ENCODE measurements at places on chromosomes 3 and 15.

- DNase-seq = no peak
These were observed 219.3 kb downstream of the EBLN2 start for GRCh38 chr3:73280746-73281145.

DNA sequence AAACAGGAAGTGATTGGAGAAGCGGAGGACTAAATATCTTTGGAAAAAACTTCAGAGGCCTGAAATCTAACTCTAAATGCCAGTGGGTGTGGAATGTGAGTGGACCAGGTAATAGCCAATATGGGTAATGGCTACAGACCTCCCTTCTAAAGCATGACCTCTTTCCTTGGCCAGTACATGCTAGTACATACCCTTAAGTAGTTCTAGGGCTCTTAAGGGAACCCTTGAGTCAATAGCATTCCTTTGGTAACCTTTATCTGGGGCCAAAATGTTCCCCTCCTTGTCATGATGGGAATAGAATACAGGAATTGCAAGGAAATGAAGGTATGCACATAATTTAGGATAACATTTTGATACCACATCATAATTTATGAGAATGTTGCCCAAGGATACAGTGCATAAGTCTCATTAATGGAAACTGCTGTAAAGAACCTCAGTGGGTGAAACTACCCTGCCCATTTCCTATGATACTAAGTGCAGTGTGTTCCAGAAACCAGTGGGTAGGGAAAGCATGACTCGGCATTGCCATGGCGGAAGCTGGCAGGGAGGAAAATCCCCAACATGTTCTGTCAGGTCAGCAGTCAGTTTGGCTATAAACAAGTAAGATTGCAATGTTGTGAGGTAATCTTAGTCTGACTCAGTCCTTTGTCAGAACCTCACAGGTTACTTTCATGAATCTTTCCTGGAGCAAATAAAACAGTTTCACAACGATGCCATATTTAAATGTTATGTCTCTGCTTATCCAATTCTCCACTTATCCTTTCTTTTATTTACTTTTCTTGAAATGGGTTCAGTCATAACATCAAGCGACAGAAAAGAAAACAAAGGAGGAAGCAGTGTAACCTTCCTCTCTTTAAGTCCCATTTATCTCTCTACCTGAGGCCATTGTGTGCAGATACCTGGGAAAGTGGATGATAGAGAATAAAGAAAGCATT, 23.5 kb upstream of the RAP2B start:
- peak; percentile 70 for DNase-seq

GRCh38 chr3:146026547-146026946, 134.4 kb downstream of the PLOD2 start:
- no peak for DNase-seq

DNA sequence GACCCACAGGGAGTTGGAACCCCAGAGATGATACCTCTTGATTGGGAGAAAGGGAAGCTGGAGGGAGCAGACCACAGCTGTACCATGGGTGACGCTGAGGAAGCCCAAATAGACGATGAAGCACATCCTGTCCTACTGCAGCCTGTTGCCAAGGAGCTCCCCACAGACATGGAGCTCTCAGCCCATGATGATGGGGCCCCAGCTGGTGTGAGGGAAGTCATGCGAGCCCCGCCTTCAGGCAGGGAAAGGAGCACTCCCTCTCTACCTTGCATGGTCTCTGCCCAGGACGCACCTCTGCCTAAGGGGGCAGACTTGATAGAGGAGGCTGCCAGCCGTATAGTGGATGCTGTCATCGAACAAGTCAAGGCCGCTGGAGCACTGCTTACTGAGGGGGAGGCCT, 201.1 kb downstream of the AKAP13 start:
- peak; percentile 62 for DNase-seq

DNA sequence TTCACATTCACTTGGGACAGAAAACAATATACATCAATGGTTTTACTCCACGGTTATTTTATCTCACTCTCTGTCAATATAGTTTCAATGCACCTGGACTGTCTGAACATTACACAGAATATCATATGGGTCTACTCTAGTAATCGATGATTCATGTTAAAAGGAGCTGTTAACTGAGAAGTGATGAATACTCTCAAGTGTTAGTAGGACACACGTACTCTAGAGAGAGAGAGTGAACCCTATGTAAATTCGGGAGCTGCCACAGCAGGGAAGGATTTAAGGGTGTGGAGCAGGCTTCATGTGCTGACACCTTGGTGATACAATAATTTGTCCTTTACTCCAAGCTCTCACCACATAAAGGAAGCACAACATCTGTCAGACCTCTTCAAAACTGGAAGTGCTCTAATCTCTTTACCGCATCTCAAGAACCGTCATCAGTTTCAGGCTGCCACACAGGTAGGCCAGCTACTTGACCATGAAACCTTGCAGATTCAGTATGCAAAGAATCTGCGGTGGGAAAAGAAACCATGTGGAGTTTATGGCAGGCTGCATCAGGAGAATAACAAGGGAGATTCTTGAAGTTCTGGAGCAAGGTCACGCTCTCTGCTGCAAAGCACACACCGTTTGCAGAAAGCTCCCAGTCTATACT, 199.2 kb upstream of the TMC3 start:
- DNase-seq = no peak

GRCh38 chr3:64242435-64242834, 17.2 kb upstream of the PRICKLE2 start:
- DNase-seq = no peak

Measured in activated CD8-positive, alpha-beta memory T cell treated with anti-CD3 and anti-CD28 coated beads, Interleukin-2, amount 50 U/mL, for 48 hours (primary cell).